ENCODE measurements at places on chromosomes 5 and 9.

- no peak for DNase-seq
Observed at GRCh38 chr9:130288926-130289690, 23.5 kb downstream of the HMCN2 start.

- no peak for DNase-seq
Observed at GRCh38 chr5:111505096-111505495, 7.2 kb downstream of the STARD4 start.

- no peak for DNase-seq
Observed at GRCh38 chr9:14311956-14312685, 1.8 kb downstream of the NFIB start.

- no peak for DNase-seq
Observed at GRCh38 chr9:122498883-122499288, 11.7 kb upstream of the OR1J2 start.

GRCh38 chr5:132733499-132734148, 3.7 kb downstream of the KIF3A start:
- no peak for DNase-seq

GRCh38 chr9:124206391-124206790, 51.4 kb upstream of the NEK6 start:
- DNase-seq: no peak

GRCh38 chr9:106885451-106885850, 22.5 kb downstream of the ZNF462 start:
- DNase-seq: no peak

DNA sequence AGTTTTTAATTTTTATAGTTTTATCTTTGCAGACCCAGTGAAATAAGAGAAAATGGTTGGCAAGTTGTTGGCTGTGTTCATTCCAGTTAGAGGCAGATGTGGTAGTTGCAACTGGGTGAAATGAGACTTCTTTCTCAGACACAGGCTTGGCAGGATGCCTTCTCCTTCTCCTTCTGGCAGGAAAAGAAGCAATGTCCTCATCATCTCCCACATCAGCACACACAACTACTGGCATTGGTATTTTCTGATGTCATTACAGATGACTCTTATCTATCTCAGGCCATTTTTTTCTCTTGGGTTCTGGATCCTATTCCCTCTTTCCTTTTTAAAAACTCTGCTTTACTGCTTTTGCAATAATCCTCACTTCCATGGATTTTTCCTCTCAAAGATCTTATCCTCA, 103.3 kb upstream of the EDIL3 start:
- DNase-seq: no peak
